GF-D8 (cell line): ENCODE measurements at places on chromosomes 3 and 15.

- DNase-seq = no peak
Measured at GRCh38 chr3:133209871-133210550, 171.8 kb downstream of the TMEM108 start.

- DNase-seq = no peak
Measured at GRCh38 chr15:36905908-36906307, 194.4 kb downstream of the MEIS2 start.

- no peak for DNase-seq
Measured at GRCh38 chr3:103181160-103181559, 746.3 kb downstream of the ZPLD1 start.

GRCh38 chr3:161028555-161029153, 76.5 kb downstream of the B3GALNT1 start:
- DNase-seq = no peak

GRCh38 chr3:192920411-192920810, 2.8 kb upstream of the MB21D2 start:
- DNase-seq = no peak

DNA sequence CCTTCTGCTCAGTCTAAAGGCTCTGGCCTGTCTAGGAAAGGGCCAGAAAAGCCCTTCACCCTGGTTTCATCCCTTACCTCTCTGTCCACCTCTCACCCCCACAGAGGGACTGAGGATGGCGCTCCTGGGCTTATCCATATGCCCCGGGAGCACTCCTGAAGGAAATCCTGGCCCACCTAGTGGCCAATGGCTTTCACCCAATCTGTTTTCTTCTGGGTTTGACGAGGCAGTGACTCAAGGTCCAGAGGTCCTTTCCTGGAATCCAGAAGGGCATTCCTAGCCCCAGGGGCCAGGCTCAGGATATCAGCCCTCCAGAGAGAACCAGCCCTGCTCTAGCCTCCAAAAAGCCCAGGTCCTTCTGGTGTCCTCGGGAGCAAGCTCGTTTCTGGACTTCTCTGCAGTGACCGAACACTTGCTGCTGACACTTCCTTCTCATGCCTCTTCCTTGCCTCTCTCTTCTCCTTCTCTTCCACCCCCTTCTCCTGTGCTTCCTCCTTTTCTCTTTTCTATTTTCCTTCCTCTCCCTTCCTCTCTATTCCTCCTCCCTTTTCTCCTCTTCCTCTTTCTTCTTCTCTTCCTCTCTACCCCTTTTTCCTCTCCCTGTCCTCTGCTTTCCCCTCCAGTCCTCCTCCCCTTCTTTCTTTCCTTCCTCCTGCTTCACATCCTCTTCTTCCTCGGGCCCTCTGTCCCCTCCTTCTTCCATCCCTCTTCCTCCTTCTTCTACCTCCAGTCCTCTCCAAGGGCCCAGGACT, 59.6 kb downstream of the RHCG start:
- DNase-seq = no peak

DNA sequence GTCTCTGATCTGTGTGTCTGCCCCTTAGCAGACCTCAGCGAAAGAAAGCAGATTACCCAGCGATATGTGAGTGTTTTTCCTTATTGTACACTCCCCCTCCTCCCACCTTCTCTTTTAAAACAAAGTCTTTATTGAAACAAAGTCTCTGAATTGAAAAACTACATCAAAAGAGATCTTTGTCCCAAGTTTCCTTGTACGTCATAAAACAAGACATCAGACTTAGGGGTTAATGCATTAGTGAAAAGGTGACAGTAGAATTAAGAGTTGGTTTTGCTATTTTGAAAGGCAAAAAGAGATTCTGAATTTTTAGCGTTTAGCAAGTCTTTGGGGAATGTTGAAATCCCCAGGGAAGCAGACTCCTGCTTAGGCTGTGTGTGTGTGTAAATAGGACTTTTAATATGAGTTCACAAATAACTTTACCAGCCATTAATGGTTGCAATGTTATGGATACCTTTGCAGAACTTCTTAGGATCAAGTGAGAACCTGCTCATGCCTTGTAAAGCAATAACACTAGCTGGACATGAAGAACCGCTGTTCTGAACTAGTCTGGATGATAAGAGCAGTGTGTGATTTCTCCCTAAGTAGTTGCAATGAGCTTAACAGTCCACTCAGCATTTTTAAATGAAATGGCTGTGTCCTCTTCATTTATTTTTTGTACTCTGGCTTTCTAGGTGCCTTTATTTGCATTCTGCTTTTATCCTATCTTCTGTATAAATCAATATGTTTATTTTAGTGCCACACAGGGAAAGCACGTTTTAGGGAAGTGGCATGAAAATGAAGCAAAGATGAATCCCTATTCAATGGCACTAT, 136.6 kb downstream of the MCTP2 start:
- no peak for DNase-seq

GRCh38 chr3:66297260-66297873, 76.6 kb downstream of the SLC25A26 start:
- DNase-seq = no peak

- no peak for DNase-seq
Measured at GRCh38 chr3:185161761-185162160, 8.9 kb upstream of the C3orf70 start.

DNA sequence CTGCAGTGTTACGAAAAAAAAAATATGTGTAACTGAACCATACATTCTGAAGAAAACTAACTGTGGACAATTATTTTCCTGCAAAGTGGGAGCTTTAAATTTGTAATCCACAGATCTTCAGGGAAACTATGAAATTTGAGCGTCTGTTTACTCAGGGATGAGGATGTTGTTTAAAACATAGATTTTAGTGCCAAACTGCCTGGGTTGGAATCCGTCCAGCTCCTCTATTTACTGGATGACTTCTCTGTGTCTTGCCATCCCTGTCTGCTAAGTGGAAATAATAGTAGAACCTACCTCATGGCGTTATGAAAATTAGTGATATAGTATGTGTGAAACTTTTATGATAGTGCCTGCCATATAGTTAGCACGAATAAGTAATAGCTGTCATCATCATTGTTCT, 666.5 kb downstream of the SQOR start:
- DNase-seq = no peak

- DNase-seq = no peak
Measured at GRCh38 chr3:88480822-88481221, 331.1 kb downstream of the C3orf38 start.

GRCh38 chr3:128346562-128346961, 120.1 kb downstream of the DNAJB8 start:
- no peak for DNase-seq

DNA sequence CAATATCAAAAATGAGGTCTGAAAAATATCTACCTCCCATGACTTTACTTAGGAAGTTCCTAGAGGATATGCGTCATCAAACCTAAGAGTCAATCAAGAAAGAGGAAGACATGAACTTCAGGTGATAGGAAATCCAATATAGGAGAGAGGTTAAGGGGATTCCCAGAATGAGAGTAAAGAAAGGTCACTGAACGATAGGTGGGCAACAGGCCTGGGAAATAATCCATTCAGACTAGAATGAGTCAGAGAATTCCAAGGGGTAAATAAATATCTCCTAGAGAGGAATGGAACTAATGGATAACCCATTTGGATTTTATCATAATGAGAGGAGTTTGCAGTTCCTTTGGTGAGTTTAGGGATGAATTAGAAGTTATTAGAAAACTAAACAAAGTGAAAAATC, 131.1 kb upstream of the NUDT16 start:
- no peak for DNase-seq

DNA sequence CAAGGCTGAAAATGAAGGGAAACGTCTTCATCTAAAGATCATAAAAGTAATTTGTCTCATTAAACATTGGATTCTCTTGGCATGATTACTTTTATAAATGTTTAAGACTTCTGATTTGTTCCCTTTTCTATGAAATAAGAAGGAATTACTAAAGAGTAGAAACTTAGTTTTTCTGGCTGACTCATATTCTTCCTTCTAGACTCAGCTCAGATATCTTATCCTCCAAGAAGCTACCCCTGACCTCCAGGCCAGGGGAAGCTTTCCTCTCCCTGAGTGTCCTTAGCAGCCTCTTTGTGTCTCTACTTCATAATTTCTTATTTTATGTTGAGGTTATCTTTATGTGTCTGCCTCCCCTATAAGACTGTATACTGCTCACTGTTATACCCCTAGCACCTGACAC, 291.9 kb upstream of the STT3B start:
- DNase-seq = no peak

DNA sequence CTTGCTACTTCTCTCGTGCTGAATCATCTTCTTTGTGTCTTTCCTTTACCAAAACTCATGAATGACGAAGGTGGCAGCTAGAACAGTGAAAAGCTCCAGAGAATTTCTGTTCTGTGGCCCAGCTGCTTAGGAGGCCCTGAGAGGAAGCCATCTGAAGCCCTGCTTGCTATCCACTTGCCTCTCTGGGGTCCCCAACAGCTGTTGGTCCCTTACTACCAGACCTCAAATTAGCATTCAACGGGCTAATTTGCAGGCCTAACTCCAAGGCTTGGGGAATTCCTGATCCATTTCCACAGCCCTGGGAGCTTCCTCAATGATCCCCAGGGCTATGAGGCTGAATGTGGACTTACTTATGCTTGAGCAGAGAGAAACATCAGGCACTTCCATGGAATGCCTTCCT, 37.5 kb upstream of the FSTL1 start:
- DNase-seq = no peak

DNA sequence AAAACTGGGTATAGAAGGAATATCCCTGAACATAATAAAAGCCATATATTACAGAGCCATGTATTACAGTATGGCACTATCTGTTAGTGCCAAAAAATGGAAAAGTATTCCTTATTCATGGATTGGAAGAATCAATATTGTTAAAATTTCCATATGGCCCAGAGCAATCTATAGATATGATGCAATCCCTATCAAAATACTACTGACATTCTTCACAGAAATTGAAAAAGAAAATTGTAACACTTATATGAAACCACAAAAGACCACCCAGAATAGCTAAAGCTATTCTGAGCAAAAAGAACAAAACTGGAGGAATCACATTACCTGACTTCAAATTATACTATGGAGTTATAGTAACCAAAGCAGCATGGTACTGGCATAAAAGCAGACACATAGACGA, 218.8 kb downstream of the PLCL2 start:
- no peak for DNase-seq

- DNase-seq = no peak
Measured at GRCh38 chr3:186133980-186134379, 25.1 kb upstream of the ETV5 start.

DNA sequence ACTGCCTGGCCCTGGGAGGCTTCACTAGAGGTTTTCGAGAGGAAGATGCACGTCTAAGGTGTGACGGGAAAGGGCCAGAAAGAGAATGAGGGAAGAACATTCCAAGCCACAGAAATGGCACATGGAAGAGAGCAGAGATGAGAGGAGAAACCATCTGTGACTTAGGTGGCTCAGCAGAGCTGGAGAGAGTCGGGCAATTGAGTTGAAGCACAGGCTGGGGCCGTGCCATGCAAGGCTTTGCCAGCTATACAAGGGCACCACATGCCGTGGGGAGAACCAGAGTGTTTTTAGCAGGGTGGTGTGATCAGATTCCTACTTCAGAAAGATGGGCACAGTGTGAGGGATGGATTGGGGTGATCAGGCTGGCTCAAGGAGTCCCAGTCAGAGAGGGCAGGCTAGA, 126.1 kb downstream of the VGLL4 start:
- DNase-seq = no peak

- no peak for DNase-seq
Measured at GRCh38 chr3:101532783-101533602, 20.0 kb upstream of the SENP7 start.

DNA sequence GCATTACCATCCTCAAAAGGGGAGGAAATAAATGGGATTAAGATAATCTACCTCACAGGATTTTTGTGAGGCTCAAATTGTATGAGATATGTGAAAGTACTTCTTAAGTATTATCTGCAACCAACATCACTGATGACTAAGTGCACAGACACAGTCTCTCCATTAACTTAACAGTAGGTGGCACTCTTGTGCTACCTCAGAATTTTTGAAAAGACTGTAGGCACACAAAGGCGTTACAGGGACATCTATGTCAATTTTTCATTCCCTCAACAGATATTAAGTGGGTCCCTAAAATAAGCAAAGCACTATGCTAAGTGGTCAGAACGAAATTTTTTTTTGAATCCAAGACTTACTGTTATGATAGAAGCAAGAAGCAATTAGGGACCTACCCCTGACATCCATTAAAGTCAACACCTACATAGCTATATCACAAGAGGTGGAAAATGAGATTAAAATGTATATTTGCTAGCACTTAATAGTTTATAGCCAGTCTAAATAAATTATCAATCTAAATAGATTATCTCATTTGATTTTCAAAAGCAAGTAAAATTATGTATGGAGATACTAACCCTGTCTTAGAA, 52.9 kb downstream of the RYK start:
- no peak for DNase-seq

DNA sequence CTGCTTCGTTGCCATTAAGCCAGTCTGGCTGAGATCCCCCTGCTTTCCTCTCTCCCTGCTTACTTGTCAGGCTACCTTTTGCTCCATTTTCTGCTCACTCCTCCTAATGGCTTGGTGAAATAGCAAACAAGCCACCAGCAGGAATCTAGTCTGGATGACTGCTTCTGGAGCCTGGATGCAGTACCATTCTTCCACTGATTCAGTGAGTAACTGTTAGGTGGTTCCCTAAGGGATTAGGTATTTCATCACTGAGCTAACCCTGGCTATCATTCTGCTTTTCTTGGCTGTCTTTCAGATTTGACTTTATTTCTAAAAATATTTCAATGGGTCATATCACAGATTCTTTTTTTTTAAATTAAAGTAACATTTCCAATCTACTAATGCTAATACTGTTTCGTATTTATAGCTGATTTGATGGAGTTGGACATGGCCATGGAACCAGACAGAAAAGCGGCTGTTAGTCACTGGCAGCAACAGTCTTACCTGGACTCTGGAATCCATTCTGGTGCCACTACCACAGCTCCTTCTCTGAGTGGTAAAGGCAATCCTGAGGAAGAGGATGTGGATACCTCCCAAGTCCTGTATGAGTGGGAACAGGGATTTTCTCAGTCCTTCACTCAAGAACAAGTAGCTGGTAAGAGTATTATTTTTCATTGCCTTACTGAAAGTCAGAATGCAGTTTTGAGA, 25.0 kb downstream of the CTNNB1 start:
- no peak for DNase-seq

DNA sequence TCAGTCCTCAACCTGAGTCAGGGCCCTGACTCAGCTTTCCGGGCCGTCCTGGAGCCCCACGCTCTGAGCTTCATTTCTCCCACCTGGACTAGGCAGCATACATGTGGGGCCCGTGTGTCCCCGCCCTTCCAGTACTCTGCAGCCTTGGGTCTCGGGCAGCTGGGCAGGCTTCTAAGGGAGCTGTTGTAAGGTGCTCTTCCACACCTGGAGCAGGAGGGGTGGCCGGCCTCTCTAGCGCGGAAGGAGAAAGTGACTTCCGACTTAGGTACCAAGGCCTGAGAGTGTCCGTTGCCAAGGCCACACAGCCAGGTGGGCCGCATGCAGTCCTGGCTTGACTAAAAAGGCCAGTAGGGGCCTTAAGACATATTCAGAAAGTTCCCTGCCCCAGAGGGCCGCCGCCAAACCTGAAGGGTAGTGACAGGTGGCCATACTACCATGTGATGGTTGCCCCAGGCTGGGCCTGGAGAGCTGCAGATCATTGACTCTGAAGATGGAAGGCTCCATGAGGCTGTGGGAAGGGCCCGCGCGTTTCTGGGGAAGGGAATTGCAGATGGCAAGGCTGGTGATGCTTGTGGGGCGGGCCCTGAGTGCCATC, 9.4 kb upstream of the SEMA3B start:
- DNase-seq = no peak
